ENCODE measurements at places on chromosomes 4 and X.

DNA sequence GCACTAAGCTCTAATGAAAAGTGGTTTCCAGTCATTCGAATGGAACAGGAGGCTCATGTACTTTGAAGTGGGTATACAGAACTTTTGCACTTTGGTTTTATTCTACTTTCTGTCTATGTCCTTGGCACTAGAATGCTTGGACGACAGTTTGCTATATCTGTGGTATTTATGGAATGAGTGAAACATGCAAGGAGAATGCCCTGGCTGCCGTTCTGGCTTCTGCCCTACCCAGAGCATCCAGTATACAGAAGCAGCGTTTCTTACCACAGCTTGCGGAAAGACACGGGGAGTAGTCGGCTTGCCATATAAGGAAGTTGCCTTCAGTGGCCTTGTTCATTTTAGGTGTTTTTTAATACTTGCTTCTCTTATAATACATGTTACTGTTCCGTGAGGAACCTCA is 98.0 kb downstream of the TBL1X start:
- DNase-seq = no peak

DNA sequence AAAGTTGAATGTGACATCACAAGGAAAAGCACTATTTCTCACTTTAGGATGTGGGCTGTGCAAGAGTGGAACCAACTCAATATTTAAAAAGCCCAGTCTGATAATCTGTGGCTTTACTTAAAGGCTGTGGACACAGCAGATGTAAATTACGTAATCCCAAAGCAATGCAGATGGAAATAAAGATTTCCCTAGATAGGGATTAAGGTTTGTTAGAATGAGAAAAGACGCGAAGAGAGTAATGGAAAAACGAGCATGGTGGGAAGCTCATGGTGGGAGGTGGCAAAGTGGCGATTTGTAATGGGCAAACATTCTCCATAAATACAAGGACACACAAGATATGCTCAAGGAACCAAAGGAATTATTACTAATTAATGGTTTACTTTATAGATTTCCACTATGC is 985.5 kb downstream of the FSTL5 start:
- no peak for DNase-seq

GRCh38 chr4:98828801-98829200 is 100.1 kb downstream of the EIF4E start:
- peak; percentile 35 for DNase-seq

- no peak for DNase-seq
Measured at GRCh38 chr4:82371497-82371896, 2.3 kb downstream of the HNRNPD start.

DNA sequence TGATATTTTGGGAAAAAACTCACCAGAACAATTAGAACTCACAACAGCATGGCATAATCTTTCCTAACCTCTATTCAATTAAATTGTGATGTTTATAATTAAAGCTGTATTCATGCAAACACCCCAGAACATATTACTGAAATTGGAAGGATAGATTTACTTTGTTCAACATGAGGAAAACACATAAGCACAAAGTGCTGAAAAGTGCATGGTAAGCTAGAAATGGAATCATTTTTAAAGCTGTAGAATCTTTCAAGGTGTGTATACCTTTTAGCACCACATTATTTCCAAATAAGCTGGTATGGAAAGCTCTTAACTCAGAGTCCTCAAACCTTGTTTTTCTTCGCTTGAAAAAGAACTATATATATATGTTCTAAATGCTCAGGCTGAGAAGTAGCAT is 90.8 kb upstream of the NAP1L5 start:
- no peak for DNase-seq
